ENCODE measurements at places on chromosomes 3 and 15.
A peak's percentile ranks its signal among the peaks of the same experiment; 100 is the strongest.

- DNase-seq = no peak
Observed at GRCh38 chr3:99429502-99429901, 208.9 kb upstream of the COL8A1 start.

- no peak for DNase-seq
Observed at GRCh38 chr3:188801393-188801792, 370.4 kb upstream of the TPRG1 start.

DNA sequence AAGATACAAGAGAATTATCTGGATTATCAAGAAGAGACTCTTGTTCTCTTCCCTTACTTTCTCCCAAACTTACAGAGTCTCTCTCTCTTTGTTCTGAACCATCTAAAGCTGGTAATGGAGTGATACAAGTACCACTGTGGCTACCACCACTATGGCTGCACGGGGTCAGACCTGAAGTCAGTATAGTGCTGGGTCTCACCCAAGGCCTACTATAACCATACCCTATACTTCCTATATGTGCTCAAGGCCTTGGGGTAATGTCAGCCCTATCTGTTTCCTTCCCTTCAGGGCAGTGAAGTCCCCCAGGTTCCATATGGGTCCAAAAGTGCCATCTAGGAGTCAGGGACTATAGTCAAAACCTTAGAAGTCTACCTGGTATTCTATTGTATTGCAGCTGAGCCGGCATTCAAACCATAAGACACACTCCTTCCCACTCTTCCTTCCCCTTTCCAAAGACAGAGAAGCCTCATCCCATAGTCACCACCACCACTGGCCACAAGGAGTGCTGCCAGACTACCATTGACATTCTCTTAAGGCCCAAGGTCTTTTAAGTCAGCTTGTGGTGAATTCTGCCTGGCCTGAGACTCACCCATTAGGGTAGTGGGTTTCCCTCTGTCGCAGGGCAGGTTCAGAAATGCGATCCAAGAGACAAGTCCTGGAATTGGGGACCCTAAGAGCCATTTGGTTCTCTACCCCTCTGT is 615.0 kb upstream of the NECTIN3 start:
- DNase-seq = no peak

- DNase-seq = no peak
Observed at GRCh38 chr3:52892290-52892624, 5.1 kb downstream of the STIMATE start.

DNA sequence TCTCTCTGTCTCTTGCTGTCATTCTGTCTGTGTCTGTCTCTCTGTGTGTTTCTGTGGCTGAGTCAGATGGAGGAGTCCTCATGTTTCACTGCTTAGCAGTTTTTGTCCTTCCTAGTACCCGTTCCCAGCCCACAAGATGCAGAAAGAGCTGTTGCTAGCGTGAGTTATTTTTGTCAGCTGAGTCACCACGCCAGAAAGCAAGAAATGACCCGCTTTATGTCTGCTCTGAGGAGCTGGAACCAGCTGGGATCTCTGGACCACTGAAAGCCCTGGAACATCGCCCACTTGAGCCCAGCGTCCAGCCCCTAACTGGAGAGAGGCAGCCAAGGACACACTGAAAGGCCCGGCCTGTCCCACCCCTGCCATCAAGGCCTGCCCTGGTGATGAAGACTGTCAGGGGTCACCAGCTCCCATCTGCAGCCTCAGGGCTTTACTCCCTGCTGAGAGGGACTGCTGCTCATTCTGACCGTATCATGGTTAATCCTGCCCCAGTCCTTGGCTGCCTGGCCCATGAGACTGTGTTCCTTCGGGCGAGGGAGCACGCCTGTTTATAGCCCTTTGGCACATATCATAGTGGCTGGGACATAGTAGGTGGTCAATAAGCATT is 101.7 kb upstream of the TPM1 start:
- no peak for DNase-seq

DNA sequence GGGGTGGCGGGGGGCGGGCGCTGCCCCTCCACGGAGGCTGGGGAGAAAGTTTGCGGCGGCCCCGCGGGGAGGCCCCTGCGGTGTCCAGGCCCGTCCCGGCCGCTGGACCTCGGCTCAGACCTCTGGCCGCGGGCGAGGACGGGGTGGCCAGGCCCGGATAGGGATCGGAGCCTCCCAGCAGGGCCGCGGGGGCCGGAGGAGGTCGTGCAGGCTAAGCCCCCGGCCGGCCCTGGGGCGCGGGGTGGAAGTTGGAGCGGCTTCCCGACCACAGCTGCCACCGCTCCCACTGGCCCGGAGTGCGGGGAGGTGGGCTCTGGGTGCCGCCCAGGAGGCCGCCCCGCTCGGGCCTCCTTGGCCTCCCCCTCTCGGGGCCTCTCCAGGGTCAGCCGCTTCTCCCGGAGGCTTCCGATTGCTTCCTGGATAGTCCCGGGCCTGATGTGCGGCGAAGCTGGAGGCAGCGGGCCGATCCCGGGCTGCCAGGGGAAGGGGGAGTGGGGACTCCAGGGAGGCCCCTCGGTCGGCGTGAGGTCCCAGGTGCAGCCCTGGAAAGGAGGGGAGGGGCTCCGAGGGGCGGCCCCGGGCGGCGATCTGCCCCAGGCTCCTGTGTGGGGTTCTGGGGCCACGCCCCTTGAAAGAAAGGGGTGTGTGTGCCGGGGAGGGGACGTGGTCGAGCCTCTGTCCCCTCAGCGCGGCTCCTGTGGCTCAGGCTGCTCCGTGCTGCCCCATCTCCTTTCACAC is 907 bp downstream of the PLXNA1 start:
- DNase-seq = peak; percentile 40

GRCh38 chr15:85318732-85319076 is 61.7 kb upstream of the AKAP13 start:
- no peak for DNase-seq

DNA sequence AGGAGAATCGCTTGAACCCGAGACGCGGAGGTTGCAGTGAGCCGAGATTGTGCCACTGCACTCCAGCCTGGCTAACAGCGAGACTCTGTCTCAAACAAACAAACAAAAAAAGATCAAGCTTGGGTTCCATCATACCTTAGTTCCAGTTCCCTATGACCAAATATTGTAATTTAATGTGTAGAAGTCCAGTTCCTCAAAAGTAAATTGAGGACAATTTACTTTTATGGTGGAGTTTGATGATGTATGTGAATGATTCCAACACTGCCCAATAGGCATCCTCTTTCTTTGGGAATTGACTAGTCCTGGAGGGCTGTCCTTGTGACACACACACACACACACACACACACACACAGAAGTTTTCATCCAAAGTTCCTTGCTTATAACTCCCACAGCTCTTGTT is 2.8 kb upstream of the PKM start:
- no peak for DNase-seq

- DNase-seq = no peak
Observed at GRCh38 chr3:52742418-52743041, 28.2 kb downstream of the NEK4 start.

GRCh38 chr3:13142552-13143380 is 69.5 kb upstream of the IQSEC1 start:
- no peak for DNase-seq

DNA sequence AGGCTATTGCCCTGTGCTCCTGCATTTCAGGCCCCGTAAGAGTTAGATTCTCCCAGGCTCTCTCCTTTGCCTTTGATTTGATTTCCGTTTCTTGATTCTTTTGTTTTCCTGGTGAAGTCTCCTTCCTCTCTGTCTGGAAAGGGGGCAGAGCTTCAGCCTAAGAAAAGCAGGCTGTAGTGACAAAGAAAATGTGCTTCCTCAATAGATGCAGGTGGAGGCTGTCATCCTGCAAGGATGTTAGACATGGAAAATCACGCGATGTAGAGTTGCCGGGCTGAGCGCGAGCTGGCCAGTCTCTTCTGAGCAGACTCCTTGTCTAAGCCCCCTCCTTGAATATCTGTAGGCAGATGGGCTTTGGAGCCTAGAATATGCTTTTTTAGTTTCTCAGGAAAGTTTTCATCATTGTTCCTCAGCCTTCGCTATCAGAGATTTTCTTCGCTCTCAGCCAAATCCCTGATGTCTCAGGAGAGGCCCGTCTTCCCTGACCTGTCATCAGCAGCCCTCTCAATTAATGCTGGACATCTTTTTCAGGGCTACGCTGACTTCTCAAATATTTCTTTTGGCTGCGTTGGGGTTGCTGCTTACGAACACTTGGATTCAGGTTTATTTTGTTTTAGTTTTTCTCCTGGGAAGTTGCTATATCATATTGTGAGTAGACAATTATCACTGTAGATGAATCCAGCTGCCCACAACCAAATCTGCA is 163.6 kb downstream of the ITPR1 start:
- no peak for DNase-seq

DNA sequence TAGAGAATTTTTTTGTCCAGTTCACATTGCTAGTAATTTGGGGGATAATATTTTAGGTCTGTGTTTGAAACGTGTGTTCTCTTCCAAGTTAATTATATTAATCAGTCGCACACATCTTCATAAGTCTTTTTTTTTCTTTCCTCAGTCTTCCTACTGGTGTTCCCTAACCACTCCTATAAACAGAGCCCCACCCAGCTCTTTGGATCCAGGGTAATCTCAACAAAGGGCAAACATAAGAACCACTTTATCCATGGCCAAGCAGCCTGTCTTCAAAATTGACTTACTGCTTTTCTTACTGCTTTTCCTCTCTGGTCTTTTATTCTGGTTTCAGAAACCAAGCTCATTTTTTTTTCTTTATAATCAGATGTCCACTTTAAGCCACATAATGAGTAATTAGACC is 266.8 kb upstream of the NECTIN3 start:
- no peak for DNase-seq

- no peak for DNase-seq
Observed at GRCh38 chr3:111582120-111582474, 13.0 kb downstream of the ZBED2 start.

- DNase-seq = no peak
Observed at GRCh38 chr15:78968539-78969271, 23.9 kb upstream of the CTSH start.

DNA sequence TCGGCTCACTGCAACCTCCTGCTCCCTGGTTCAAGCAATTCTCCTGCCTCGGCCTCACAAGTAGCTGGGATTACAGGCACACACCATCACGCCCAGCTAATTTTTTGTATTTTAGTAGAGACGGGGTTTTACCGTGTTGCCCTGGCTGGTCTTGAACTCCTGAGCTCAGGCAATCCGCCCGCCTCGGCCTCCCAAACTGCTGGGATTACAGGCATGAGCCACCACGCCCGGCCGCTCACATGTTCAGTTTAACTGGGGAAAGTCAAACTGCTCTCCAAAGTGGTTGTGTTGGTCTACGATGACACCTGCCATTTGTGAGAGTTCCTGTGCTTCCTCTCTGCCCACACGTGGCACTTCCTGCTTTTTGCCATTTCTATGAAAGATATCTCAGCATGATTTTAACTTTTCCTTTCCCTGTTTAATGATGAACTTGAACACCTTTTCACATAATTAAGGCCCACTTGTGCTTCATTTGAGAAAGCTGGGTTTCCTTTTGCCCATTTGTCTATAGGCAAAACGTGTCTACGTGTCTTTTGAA is 877 bp upstream of the GP5 start:
- DNase-seq = no peak

DNA sequence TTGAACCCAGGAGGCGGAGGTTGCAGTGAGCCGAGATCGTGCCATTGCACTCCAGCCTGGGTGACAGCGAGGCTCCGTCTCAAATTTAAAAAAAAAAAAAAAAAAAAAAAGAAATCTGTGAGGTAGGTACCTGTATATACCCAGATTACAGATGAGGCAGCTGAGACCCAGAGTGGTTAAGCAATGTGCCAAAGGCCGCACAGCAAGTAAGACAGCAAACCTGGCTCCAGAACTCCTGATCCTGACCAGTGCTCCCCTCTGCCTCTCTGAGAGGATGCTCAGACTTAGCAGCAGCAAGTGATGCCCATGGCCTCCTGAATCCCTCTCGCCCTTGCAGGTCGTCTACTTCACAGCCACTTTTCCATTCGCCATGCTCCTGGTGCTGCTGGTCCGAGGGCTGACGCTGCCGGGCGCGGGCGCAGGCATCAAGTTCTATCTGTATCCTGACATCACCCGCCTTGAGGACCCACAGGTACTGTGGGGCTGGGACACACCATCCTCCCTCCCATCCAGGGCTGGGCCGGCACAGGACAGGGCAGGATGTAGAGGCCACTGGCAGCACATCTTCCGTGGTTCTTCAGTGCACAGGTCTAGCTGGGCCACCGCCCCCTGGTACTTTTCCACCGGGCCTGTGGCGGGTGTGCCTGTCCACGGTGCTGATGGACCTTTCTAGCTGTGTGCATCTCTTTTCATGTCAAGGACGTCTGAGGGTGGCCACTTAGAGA is 63.9 kb downstream of the SLC6A6 start:
- no peak for DNase-seq

GRCh38 chr3:54046641-54047214 is 75.6 kb upstream of the CACNA2D3 start:
- DNase-seq = no peak

DNA sequence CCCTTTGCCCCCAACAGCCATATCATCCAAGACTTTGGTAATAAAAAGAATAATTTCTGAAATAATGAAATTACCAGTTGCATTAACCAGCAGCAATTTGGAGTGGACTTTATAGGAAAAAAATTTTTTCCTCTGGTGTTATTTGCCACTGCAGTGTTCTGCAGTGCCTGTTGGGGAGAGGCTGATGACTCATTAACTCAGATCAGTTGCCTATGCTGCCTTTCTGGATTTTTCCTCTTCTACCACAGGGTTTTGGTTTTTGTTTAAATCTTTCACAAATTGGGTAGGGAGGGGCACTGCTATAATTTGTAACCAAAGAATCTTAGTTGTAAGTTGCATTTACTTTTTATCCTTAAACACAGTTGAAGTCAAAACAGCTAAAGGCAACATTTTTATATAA is 22.7 kb downstream of the ATP6V1A start:
- no peak for DNase-seq

- no peak for DNase-seq
Observed at GRCh38 chr15:62998262-62998890, 44.2 kb upstream of the TPM1 start.

DNA sequence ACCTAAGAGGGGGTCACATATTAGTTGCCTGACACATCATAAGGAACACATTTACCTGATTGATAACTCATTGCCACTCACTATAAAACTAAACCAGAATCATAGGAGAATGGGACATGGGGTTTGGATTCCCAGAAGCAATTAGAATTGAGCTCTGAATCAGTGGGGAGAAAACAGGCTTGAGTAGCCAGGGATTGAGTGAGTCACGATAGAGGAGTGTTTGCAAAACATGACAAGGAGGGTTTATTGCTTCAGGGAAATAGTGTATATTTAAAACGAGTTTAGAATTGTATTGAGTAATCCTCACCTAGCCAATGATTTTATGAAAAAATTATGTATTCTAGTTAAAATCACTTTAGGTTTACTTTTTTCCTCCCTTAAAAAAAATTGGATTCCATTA is 101.1 kb upstream of the THRB start:
- no peak for DNase-seq

GRCh38 chr3:42720126-42720525 is 17.5 kb upstream of the HHATL start:
- no peak for DNase-seq

- no peak for DNase-seq
Observed at GRCh38 chr15:51917493-51917892, 54.1 kb downstream of the LEO1 start.

- no peak for DNase-seq
Observed at GRCh38 chr15:68012911-68013310, 41.2 kb upstream of the PIAS1 start.

- no peak for DNase-seq
Observed at GRCh38 chr3:25226747-25227146, 201.3 kb upstream of the RARB start.

Measured in stimulated activated naive CD8-positive, alpha-beta T cell treated with anti-CD3 and anti-CD28 coated beads, Interleukin-15, Interleukin-2, amounts not matched to agents 100 U/mL and 50 U/mL, for 24 hours (primary cell).